Fibroblast of villous mesenchyme (primary cell): ENCODE measurements at places on chromosomes 2 and 18. TPM values are rescaled to one million over a fixed set of nuclear protein-coding genes. Genes with fewer than 3 reads are reported as not detected.

The TCF23 gene
- total RNA-seq, result not detected in 2 replicates

The REG3G gene
- total RNA-seq, result not detected in 2 replicates

GRCh38 chr2:164542581-164543021 lies 78.7 kb downstream of the GRB14 start:
- DNase-seq, result peak; percentile 63

DNA sequence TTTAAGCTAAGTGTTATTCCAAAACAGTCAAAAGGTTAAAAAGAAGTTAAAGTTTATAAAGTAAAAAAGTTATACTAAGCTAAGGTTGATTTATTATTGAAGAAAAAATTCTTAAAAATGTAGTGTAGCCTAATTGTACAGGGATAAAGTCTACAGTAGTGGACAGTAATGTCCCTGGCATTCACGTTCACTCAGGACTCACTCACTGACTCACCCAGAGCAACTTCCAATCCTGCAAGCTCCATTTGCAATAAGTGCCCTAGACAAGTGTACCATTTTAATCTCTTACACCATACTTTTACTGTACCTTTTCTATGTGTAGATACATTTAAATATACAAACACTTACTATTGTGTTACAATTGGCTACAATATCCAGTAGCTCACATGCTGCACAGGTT lies 86.1 kb downstream of the CACNB4 start:
- no peak for DNase-seq

GRCh38 chr2:230873661-230874401 lies 9.1 kb downstream of the ITM2C start:
- no peak for DNase-seq
